Activated CD4-positive, alpha-beta T cell treated with anti-CD3 and anti-CD28 coated beads, Interleukin-2, amount 50 U/mL, for 16 hours (primary cell): ENCODE measurements at places on chromosomes 13 and 19.

DNA sequence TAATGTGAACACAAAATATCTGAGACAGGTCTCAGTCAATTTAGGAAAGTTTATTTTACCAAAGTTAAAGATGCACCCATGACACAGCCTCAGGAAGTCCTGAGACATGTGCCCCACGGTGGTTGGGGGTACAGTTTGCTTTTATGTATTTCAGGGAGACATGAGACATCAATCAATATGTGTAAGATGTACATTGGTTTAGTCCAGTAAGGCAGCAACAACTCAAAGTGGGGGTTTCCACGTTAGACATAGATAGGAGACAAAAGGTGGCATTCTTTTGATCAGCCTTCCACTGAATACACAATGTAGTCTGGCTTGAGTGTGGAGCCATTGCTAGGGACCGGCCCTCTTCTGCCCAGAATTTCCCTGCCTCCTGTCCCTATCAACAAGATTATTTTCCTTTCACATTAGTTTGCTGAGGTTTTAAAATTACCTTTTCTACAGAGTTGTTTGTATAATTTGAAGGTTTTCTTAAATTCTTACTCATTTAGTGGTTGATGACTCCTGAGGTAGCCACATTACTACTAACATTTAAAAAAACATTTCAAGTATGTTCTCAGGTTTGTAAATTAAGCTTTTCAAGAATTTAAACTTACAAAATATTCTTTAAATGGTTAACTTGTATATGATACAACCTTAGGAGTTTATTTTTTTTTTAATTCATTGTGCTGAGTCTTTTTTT is 33.2 kb downstream of the RNASEH2B start:
- no peak for DNase-seq

GRCh38 chr13:29161676-29162075 is 341.5 kb downstream of the MTUS2 start:
- no peak for DNase-seq

GRCh38 chr13:74860789-74861188 is 621.2 kb downstream of the TBC1D4 start:
- no peak for DNase-seq

DNA sequence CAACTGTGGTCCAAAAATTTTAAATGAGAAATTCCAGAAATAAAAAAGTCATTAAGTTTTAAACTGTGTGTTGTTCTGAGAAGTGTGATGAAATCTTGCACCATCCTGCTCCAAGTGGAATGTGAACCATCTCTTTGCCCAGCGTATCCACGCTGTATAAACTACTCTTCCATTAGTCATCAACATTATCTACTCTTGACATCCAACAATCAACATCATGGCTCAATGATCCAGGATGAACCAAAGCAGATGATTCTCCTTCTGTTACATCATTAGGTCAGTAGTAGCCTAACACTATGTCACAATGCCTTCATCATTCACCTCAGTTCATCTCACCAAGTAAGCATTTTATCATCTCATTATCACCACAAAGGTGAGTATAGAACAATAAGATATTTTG is 55.3 kb downstream of the SUCLA2 start:
- DNase-seq = no peak

DNA sequence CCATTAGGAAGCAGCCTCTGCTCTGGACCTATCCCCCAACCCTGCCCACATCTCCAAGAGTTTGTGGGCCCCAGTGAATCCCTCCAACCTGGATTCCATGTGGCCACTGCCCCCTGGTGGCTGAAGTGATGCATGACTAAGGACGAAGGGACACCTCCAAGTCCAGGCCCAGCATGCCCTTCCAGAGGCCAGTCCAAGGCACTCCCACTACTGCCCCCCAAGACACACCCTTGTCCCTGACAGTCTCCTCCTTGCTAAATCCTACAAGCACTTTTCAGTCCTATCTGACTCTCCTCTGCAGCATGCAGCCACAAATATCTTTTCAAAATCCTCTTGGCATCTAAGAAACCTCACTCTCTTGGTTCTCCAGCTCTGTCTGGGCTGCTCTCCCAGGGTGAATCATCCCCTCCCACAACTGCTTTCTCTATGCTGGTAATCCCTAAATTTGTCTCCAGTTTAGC is 33.0 kb downstream of the DEDD2 start:
- peak; percentile 74 for DNase-seq

DNA sequence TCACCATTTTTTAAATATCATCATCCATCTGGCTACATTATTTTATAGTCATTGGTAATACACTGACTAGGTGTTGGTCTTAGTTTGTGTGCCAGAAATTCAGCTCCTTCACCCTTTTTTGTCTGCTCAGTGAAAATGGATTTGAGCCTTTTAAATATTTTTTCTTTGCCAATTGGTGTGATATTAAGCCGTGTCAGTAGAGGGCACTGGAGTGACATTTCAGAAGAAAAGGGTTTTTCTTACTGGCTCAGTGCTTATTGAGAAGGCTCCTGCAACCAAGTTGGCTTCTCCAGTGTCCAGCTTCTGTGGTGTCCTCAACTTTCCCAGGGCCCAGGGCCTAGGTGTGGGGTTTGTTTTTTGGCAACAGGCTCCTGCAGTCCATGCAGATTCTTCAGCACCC is 546.6 kb downstream of the DACH1 start:
- DNase-seq = peak; percentile 19

- DNase-seq = no peak
Observed at GRCh38 chr13:41384749-41385503, 72.4 kb upstream of the RGCC start.
